Naive thymus-derived CD8-positive, alpha-beta T cell (primary cell): ENCODE measurements at places on chromosomes 7 and 10.

DNA sequence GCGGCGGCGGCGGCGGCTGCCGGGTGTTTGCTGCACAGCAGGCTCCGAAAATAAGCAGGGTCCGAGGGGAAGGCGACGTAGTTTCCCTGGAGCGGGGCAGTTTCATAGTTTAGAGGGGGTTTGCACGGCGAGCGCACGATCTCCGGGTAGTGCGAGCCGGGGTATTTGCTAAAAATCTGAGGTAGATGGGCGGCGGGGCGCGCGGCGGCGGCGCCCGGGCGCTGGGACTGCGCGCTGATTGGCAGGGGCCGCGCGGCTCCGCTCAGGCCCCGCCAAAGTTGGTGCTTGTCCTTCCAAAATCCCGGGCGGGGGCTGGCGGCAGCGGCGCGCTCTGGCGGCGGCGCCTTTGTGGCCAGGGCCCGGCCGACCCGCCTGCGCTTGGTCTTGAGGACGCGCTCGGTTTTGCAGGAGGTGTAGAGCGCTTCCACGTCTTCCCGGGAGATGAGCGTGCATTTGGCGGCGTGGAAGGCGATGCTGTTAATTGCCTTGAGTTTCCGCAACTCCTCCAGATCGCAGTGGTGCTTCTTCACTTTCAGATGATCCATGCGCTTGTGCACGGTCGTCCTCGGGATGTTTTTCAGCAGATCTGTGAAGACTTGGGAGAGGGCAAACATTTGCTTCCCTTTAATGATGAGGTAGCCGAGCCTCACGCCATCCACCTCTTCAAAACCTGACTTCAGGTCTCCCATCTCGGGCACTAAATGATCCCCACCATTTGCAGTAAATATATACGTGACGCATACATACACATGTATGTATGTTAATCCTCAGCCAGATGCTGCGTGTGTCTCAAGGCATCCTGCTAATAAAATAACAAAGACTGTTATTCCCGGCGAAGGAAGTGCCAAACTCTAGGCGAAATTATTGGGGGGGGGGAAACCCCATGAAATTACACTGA lies 8.1 kb downstream of the SKIDA1 start:
- no peak for DNase-seq

- DNase-seq: no peak
Measured at GRCh38 chr7:123499211-123499970, 35.0 kb downstream of the IQUB start.

DNA sequence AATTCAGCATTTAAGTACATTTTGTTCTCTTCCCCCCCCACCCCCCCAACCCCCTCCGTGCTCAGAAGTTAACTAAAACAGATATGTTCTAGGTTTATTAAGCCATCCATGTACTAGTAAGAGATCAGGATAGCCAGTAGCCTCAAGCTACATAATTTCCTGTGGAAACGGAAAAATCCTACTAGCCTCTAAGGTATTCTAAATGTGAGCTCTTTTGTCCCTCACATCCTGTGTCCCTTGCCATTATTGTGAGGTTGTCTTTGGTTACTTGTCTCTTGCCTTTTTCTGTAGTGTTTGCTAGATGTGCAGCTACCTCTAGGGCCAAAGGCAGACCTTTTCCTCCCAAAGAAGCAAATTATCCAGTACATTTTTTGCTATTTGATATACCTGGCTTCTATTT lies 92.1 kb downstream of the BTRC start:
- no peak for DNase-seq

DNA sequence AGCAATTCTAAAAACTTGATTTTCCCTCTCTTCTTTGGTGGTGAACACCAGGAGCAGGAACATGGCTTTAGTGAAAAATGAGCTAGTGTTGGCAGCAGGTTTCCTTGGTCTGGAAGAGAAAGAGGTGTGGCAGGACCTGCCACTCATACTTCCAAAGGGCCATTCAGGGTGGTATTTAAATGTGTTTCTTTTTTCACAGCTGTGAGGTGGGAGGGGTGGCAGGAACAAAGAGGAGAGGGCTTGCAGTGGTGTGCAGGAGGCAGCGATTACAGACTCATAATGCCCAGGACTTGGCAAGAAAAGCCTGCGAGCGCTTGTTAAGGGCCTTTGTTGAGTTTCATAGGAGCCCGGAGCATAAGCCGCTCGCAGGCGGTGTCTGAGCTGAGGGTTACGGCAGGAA lies 36.8 kb downstream of the WIPF3 start:
- no peak for DNase-seq

- no peak for DNase-seq
Measured at GRCh38 chr7:100673942-100674410, 436 bp downstream of the GNB2 start.

GRCh38 chr7:95690367-95690947 lies 81.9 kb upstream of the DYNC1I1 start:
- DNase-seq: no peak

GRCh38 chr7:150961510-150962289 lies 16.4 kb downstream of the KCNH2 start:
- no peak for DNase-seq

DNA sequence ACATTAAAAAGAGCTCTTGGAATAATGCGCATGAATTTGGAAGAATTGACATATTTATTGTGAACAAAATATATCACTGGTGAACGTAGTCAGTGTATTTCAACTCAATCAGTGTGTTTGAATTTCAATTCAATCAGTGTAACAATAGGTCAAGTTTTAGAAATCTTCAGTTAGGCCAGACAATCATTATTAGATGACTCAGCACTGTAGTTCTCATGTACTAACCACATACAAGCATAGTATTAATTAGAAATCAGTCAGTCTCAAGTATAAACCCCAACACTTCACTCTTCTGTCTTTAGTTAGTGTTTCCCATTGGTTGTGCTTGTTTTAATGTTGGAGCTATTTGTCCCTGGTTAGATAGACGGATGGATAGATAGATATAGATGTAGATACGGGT lies 1247.9 kb downstream of the NXPH1 start:
- DNase-seq: no peak

DNA sequence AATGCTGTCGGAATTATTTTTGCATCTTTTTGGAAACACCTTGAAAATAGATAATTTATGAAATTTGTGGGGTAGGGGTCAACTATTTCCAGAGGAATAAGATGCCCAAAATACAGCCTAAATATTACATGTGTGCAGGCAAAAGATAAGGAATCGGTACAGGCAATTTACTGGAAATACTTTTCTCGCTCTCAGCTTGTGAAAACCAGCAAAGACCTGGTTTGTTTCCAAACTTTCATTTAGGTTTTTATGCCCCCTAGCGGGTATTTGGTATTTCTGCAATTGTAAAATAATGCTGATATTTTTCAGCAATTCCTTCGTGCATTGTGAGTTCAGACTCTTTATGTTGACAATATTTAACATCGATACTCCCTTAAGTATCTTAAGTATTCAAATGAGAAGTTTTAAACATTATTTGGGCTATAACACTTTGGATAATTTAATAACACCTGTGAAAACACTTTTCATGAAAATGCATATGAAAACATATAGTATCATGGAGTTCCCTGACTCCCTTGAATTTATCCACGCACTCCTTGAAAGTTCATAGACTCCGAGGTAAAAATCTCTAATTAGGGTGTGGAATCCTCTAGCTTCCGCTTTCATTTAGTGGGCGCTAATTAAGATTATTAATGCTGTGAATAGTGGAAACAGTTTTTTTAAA lies 132.4 kb downstream of the TSPAN12 start:
- DNase-seq: no peak

DNA sequence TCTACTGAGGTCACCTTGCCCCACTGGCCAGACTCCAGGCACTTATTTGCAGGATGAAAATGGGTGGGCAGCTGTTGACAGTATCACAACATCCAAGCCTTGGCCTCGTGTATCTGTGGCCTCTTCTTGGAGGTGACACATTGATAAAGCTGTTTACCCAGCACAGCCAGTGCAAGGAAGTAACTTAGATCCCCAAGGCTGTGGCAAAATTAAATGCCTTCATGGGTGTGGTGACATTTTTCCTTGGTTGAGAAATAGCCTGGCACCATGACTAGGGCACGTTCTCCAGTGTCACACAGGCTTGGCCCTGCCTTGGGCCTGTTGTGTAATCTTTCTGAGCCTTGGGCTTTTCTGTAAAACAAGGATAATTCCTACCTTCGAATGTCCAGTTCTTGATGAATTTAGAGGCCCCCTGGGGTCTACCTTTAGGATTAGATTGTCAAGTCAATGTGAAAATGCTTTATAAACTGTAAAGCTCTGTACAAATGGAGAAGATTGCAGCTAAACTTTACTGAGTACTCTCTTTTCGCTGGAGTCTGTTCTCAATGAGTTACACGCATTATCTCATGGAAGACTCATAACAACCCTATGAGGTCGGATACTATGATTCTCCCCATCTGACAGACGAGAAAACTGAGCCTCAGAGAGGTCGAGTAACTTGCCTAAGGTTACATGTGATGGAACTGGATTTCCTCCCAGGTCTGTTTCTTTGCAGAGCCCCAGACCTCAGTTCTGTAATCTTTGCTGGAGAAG lies 46.7 kb upstream of the LOXL4 start:
- no peak for DNase-seq

DNA sequence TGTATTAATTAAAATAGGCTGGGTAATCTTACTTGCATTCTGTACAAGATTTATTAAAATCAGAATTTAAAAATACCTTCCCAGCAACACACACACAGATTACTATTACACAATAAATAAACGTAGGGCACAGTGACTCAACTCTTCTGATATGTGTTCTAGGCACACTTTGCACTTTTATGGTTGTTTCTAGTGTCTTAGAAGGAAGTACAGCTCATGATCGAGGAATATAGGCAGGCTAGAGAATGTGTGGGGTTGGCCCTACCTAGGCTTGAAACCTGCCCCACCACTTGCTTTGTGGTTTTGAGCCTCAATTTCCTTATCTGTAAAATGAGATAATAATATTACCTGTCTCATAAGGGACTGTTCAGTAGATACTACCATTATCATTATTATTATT lies 30.5 kb downstream of the ARMC3 start:
- no peak for DNase-seq

GRCh38 chr7:103937680-103938079 lies 51.8 kb downstream of the RELN start:
- no peak for DNase-seq

GRCh38 chr10:21292763-21293517 lies 232.5 kb downstream of the SKIDA1 start:
- no peak for DNase-seq

GRCh38 chr7:158482480-158482879 lies 105.1 kb downstream of the PTPRN2 start:
- DNase-seq: no peak

DNA sequence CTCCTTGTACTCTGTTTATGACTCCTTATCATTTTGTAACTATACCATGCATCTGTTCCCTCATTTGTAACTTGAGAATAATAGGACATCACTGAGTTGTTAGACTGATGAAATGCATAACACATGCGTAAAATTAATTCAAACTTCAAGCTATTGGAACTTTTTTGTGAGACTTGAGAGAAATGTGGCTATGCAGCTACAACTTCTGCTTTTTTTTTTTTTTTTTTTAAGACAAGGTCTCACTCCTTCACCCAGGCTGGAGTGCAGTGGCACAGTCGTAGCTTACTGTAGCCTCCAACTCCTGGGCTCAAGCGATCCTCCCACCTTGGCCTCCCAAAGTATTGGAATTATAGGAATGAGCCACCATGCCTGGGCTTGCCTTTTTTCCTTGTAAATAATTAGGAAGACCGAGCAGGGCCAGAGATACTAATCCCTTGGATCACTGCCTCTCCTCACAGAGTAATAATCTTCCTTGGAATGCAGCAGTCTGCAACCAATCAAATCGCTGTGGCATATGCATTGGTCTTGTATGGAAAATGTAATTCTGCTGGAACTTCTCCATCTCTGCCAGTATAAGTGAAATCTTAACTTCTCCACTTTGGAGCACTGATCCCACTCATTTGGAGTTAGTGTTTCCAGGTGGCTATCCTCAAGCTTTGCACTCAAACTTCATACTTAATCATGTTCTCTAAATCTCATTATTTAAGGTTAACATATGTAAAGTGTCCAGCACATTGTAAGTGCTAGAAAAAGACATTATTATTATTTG lies 2.0 kb upstream of the PANK1 start:
- no peak for DNase-seq

GRCh38 chr10:58262766-58263165 lies 4.9 kb downstream of the IPMK start:
- DNase-seq: no peak

- no peak for DNase-seq
Measured at GRCh38 chr10:26557641-26558014, 119.5 kb downstream of the APBB1IP start.

GRCh38 chr7:44978511-44979366 lies at the start of gene MYO1G:
Gene MYO1G (minus strand): TSS chr7:44979015. CDS start chr7:44978961, 54 bp downstream.
- peak; percentile 90 for DNase-seq

DNA sequence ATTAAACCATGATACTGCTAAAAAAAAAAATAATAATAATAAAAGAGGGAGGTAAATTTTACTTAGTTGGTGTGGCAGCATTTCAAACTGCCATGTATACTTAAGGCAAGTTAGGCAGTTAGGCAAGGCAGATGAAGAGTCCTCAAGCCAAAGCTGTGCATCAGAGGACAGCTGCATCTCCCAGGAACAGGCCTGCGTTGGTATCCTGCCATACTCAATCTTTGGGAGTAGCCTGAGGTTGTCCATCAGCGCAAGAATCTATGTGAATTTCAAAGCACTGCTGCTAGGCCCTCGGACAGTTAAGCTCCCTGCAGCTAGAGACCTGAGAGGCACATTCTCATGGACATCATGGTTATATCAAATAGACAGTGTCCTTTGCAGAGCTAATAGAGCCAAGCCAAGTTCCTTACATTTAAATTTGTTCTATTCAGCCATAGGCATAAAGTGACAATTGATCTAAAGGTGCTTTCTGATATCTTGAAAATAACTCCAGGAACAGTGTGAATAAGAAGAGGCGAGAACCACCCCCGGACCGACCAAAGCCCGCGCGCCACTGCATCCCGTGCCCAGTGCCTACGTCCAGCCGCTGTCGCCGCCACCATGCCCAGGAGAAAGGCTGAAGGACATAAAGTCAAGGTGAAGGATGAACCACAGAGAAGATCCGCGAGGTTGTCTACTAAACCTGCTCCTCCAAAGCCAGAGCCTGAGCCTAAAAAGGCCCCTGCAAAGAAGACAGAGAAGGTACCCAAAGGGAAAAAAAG lies 310.6 kb downstream of the SEMA3D start:
- no peak for DNase-seq

- no peak for DNase-seq
Measured at GRCh38 chr10:11088709-11089108, 71.0 kb downstream of the CELF2 start.

DNA sequence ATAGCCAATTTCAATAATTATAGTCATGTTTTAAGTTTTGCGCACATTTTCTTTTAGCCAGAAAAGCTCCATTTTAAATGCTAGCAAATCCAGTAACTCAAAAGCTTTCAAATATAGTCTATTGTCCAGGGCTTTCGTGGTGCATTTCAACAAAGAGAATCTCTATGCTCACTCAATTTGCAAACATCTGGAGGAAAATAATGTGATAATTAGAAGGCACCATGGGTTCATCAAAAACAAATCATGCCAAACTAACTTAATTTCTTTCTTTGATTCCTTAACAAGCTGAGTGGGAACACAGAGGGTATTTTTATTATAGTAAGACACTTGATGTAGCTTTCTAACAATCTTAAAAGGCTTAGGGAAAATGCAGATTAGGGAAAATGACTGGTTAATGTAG lies 179.8 kb downstream of the NXPH1 start:
- DNase-seq: no peak

- no peak for DNase-seq
Measured at GRCh38 chr7:68394131-68394530, 1204.1 kb upstream of the AUTS2 start.

DNA sequence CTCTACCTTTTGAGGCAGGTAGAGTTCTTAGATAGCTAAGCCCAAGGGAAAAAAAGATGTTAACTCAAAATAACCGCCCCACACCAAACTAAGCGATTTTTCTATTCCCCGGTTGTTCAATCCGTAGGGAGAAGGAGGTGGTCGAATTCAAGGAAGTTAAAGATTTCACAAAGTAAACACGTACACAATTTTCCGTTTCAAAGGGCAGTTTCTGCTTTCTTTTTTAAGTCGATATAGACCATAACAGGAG lies 842 bp downstream of the KBTBD2 start:
- no peak for DNase-seq
